ENCODE measurements at places on chromosomes 6 and 20.

DNA sequence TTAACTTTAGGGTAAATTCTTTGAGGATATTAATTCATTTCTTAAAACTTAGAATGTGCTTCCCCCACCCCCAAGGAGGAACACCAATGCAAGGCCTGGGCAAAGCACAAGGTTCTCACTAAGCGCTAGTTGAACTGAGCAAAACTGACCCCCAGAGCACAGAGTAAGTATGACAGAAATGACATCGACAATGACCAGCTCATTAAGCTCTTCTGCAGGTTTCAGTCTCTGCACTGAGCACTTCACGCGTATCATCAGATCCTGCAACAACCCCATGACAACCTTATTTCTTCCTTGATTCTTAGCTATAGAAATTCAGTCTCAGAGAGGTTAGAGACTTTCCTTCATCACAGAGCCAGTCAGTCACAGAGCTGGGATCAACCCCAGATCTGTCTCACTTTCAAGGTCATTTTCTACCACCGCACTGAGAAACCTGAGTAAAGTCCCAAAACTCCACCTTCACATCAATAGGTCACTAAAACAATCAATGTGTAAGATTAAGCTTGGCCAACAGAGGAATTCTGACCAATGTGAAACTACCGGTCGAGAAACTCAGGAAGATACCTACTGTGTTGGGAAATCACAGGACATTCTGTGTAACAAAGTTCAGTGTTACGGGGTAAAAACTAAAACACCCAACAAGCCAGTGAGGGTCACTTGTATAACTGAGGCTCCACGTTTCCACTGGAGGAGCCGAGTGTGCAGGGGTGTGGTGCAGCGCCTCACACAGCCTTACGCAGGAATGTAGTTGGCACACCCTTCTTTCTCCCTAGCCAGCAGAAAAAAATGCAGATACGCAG lies 129.0 kb upstream of the FOXQ1 start:
- no peak for DNase-seq

- no peak for DNase-seq
Observed at GRCh38 chr6:162450358-162450757, 277.2 kb downstream of the PRKN start.

- no peak for DNase-seq
Observed at GRCh38 chr20:371755-372542, 8.6 kb upstream of the TRIB3 start.

DNA sequence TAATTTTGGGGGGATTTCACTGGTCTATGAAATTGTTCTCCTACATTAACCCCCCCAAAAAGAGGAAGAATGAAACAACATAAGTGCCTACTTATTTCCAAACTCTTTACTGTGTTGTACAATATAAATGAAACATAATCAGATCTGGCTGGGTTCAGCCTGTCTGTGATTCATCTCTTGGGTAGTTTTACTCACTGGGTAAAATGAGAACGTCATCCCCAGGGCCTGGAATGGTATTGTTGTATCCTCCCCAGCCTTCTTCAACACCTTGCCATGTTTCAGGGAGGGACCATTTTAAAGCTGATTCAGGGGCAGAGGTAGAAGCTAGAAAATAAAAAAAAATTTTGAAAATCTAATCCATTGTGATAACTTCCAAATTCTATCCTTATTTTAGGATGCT lies 256.7 kb downstream of the PKHD1 start:
- DNase-seq: no peak

DNA sequence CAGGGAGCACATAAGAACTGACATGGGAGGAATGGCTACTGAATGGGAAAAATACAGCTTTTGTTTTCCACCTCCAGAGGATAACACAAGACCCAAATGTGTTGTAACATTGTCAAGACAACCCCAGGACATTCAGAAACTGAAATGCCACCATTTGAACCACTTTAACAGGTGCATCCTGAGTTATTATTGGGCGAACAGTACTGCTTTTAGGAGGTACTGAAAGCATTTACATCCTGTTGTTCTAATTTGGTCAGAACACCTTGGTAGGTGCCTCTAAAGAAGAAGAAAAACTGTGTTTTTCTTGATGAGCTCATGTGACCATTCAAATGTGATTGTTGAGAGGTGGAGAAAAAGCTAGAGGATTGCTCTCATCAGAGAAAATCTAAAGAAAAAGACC lies 6.4 kb upstream of the TXNDC5 start:
- no peak for DNase-seq

- DNase-seq: no peak
Observed at GRCh38 chr6:154466139-154466538, 44.3 kb downstream of the CNKSR3 start.

DNA sequence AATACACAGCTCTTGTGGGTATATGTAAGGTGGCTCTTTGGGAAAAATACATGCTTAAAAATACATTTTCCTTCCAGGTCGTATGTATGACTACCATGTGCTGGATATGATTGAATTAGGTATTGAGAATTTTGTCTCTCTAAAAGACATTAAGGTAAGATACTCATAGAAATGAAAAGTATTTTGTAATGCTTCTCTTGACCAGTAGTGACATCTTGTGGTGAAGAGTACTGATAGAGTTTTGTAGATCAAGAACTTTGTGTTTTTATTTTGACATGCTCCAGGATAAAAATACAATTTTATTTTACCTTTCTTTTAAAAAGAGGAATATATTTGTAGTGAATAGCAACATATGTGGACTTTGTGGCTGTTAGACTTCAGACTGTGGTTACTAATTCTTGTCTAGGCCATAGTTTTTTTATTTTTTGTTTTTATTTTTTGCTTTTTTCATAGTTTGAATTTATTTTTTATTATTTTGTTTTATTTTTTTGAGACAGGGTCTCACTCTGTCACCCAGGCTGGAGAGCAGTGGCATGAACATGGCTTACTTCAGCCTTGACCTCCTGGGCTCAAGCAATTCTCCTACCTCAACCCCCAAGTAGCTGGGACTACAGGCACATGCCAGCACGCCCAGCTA lies 17.9 kb downstream of the RPF2 start:
- DNase-seq: no peak

DNA sequence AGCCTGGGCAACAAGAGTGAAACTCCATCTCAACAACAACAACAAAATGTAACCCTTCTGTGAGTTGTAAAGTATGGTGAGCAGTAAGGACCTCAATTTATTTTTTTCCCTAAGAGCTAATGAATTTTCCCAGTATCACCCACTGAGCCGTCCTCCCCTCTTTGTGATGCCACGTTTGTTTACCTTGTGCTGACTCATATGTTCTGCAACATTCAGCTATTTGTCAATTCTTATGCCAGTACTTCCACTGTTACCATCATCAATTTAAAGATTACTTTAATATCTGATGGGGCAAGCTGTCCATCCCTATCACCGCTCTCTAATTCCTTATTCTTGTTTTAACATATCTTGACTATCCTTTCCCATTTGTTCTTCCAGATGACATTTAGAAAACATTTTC lies 37.5 kb downstream of the MAK start:
- no peak for DNase-seq

- DNase-seq: no peak
Observed at GRCh38 chr6:34028691-34029360, 117.1 kb downstream of the GRM4 start.

DNA sequence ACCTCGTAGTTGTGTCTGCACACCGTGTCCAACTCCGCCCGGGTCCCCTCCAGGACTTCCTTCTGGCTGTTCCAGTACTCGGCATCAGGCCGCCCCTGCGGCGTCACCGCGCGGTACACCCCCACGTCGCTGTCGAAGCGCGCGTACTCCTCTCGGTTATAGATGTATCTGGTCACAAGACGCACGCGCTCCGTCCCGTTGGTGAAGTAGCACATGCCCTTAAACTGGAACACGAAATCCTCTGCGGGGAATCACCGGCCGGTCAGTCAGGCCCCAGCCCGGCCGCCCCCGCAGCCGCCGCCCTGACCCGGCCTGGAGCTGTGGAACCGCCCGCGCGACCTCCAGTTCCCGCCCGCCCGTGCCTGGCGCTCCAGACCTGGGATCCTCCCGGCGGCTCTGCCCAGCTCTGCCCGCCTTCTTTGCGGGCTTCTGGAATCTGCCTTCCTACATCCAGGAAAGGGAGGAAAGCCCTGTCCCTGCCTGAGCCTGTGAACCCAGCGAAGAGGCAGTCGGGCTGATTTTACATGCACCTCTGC lies 1.6 kb downstream of the HLA-DQB1 start:
- DNase-seq: peak; percentile 6

GRCh38 chr6:6788394-6789032 lies 200.0 kb downstream of the LY86 start:
- peak; percentile 22 for DNase-seq

DNA sequence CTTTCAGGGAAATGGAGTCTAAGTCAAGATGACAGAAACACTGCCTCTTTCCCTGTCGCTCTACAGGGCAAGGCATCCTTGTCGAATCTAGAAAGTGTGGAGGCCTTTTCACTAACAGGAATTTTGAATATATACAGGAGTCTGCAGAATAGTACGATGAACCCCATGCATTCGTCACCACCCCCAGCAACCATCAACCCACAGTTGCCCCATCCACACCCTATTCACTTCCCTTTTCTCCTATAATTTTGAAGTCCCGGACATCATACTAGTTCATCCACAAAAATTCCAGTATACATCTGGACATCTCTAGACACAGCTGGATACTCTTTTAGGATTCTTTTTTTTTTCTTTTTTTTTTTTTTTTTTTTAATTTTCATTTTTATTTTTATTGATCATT lies 80.7 kb upstream of the RIN2 start:
- DNase-seq: no peak

GRCh38 chr6:16683641-16684194 lies 77.5 kb downstream of the ATXN1 start:
- peak; percentile 27 for DNase-seq

GRCh38 chr6:13400772-13401171 lies 72.4 kb upstream of the TBC1D7 start:
- DNase-seq: no peak

- no peak for DNase-seq
Observed at GRCh38 chr6:8900056-8900455, 464.7 kb upstream of the SLC35B3 start.

DNA sequence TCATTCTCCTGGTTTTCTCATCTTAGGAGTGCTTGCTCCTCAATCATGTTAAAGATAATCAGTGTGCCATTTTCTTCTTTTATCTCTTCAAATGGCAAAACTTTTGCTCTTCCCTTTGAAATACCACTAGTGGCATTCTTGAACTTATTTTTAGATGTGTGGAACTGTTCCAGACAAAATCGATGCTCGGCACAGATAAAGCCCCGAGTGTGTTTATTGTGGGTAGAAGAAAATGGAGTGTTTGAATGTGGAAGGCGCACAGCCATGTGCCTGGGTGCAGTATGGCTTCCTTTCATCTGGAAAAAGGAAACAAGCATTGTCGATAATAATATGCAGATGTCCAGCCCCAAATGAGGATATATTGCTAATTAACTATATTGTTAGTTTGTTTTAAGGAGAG lies 42.4 kb downstream of the ISM1 start:
- DNase-seq: no peak

DNA sequence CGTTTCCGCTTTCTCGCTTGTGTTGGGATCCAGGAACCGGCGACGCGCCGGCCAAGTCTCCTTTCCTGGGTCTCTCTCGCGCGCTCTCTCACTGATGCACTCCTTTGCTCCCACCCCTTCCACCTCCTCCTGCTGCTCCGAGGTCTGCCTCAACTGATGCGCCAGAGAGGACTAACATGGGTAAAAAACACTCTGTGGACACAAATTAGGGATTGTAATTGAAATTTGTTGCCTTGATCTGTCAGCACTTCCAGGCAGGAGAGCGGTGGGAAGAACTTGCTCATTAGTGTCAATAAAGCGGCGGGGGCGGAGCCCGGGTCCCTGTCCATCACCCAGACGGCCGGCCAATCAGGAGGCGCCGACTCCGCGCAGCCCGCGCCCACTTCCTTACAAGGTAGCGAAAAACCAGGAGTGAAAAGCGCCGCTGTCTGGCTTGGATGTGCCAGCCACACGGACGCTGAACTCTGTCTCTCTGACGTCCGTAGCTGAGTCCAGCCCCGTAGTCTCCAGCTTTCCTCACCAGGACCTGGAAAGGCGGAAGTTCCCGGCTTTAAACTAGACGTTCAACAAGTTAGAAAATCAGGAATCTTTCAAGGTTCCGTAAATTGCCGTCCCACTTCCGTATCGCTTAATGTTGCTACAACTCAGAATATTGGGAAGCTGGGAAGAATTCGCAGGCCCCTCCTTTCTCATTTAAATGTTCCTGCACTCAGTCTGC lies at the start of gene TBX18:
Gene TBX18, minus strand, starts transcription at position 267 of the 718 bp plus-strand sequence. CDS start 417 bp downstream, outside the sequence.
- no peak for DNase-seq

- DNase-seq: no peak
Observed at GRCh38 chr6:135938576-135939207, 87.2 kb downstream of the PDE7B start.

DNA sequence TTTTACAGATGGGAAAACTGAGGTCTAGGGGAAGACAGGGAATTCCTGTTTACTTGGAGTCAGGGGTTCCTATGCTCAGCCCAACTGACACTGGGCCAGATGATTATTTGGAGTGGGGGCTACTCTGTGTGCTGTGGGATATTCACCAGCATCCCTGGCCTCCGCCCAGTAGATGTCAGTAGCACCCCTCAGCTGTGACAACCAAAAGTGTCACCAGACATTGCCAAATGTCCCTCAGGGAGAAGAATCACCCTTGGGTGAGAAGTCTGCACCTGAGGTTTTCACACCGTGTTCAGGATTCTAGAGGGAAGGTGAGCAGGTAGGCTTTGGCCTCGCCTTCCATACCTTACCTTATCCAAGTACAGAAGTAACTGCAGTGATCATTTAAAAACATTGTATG lies 27.6 kb downstream of the CDH26 start:
- no peak for DNase-seq

DNA sequence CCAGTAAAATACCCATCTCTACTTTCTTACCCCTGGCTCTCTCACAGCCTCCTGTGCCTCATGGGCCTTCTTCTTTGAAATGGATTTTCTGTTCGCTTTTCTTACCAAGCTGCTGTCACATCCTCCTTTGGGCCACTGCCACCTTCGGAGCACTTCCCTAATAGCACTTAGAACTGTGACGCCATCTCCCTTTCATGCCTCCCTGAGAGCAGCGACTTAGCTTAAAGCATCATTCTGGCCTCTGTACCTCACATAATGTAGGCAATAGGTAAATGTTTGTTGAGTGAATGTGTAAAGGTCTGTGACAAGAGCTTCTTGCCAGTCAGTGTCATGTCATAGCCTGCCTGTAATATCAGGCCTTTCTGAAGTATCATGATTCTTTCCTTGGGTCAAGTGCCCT lies 78.8 kb downstream of the ADGRG6 start:
- DNase-seq: no peak

- no peak for DNase-seq
Observed at GRCh38 chr6:43499028-43499815, 10.9 kb downstream of the LRRC73 start.
